ENCODE measurements at places on chromosomes 7 and 10. TPM values are rescaled to one million over a fixed set of nuclear protein-coding genes. Genes with fewer than 3 reads are reported as not detected.

The NEUROG3 gene
- total RNA-seq = not detected

The C10orf67 gene
- under 0.01 TPM for total RNA-seq

The PRKG1 gene
- 1.1 TPM for total RNA-seq

The TAF3 gene
- 1.3 TPM for total RNA-seq

The JAZF1 gene
- total RNA-seq = 4.7 TPM

The CTNNA3 gene
- total RNA-seq = not detected

The SLC13A1 gene
- total RNA-seq = not detected

The MAGI2 gene
- total RNA-seq = 0.97 TPM

The NSUN6 gene
- 4.9 TPM for total RNA-seq

The WNT8B gene
- total RNA-seq = not detected

The HK1 gene
- 128 TPM for total RNA-seq

The STEAP2 gene
- total RNA-seq = 5.8 TPM

The FAM180A gene
- total RNA-seq = not detected

The KCNMA1 gene
- 1.4 TPM for total RNA-seq

The CALHM1 gene
- total RNA-seq = not detected

The TCF7L2 gene
- total RNA-seq = 1.8 TPM

Data from epithelial cell of umbilical artery (primary cell).